GM23248 (cell line): ENCODE measurements at places on chromosomes 7 and 10. TPM values are rescaled to one million over a fixed set of nuclear protein-coding genes. Genes with fewer than 3 reads are reported as not detected.
A peak's percentile ranks its signal among the peaks of the same experiment; 100 is the strongest.

- H3K4me3 ChIP-seq, result no peak overlapping the region
- no peaks in the 10 kb centered on the region for H3K36me3 ChIP-seq
- no peaks in the 10 kb centered on the region for H3K4me1 ChIP-seq
- DNase-seq, result no peak
- H3K27me3 ChIP-seq, result peaks cover 19% of the 10 kb centered on the region
These were observed 28.0 kb downstream of the IKZF1 start for GRCh38 chr7:50332241-50333165.

DNA sequence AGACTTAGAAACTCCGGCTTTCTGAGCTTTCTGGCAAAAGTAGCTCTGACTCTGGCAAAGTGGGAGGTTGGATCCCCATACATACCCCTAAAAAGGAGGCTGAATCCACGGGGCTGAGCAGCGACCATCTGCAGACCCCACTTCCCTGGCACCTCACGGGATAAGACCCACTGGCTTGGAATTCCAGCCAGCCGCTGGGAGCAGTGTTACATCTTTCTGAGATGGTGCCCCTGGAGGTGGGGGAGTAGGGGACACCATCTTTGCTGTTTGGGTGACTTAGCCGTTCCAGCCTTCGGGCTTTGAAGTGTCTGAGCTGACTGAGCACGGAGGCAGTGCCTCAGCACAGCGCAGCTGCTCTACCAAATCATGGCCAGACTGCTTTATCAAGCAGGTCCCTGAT lies 45.0 kb upstream of the GRM3 start:
- H3K27ac ChIP-seq, result no peak overlapping the region
- no peak overlapping the region for H3K4me3 ChIP-seq
- no peaks in the 10 kb centered on the region for H3K27me3 ChIP-seq
- DNase-seq, result no peak
- H3K36me3 ChIP-seq, result no peaks in the 10 kb centered on the region

- H3K36me3 ChIP-seq, result no peaks in the 10 kb centered on the region
- H3K4me1 ChIP-seq, result no peaks in the 10 kb centered on the region
These were observed 59.9 kb downstream of the COL26A1 start for GRCh38 chr7:101422356-101423195.

DNA sequence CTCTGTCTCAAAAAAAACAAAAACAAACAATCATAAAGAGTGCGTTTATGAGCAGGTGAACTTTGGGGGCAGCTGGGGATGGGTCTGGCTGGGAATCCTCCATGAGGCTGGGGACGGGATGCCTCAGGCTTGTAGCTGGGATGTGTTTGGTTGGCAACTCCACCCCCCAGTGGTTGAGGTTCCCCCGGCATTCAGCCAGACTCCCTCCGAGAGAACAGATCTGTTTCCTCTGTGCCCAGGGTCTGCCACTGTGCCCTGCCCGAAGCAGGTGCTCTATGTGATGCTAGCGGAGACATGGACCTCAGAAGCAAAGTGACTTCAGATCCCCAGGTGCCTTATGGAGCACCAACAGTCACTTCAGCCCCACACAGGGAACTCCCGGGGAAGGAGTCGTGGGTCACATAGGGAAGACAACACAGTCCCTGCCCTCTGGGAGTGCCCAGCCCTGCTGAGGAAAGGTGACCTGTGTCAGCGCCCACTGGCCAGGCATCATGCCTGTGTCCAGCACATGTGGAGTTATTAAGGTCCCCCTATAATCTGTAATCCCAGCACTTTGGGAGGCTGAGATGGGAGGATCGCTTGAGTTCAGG lies 29.3 kb upstream of the GTF2IRD1 start:
- DNase-seq, result no peak
- H3K36me3 ChIP-seq, result no peaks in the 10 kb centered on the region
- H3K27me3 ChIP-seq, result no peaks in the 10 kb centered on the region
- no peak overlapping the region for H3K27ac ChIP-seq
- no peaks in the 10 kb centered on the region for H3K4me1 ChIP-seq

DNA sequence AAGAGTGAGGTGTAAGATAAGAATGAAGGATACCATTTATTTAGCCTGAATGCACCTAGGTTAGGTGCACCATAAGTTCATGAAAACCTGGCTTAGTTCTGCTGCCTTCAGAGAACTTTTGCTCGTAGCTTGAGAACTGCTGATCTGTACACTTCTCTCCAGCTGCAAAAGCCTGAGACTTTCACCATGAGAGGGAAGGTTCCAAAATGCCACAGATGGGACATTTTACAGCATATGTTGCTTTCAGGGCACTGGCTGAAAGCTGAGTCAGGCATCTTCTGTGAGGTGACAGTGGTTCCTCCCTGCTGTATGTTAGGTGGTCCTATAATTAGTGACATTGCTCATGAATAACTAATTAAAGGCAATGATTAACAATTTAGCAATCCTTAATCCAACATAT lies 298.3 kb downstream of the GALNT17 start:
- no peaks in the 10 kb centered on the region for H3K4me1 ChIP-seq
- H3K4me3 ChIP-seq, result no peak overlapping the region
- no peak overlapping the region for H3K27ac ChIP-seq

The SPAG6 gene
- total RNA-seq, result not detected in 2 replicates

The OR6B1 gene
- total RNA-seq, result not detected in 2 replicates

GRCh38 chr10:82609845-82610244 lies 734.9 kb downstream of the NRG3 start:
- DNase-seq, result no peak
- no peak overlapping the region for H3K4me3 ChIP-seq
- H3K27ac ChIP-seq, result no peak overlapping the region
- H3K27me3 ChIP-seq, result no peaks in the 10 kb centered on the region
- H3K4me1 ChIP-seq, result no peaks in the 10 kb centered on the region
- H3K36me3 ChIP-seq, result no peaks in the 10 kb centered on the region

- no peak overlapping the region for H3K27ac ChIP-seq
- DNase-seq, result peak; percentile 3
- no peaks in the 10 kb centered on the region for H3K27me3 ChIP-seq
- H3K4me1 ChIP-seq, result no peaks in the 10 kb centered on the region
These were observed 68.4 kb upstream of the TMEM229A start for GRCh38 chr7:124101173-124101768.

GRCh38 chr7:42350801-42351200 lies 113.8 kb upstream of the GLI3 start:
- H3K27me3 ChIP-seq, result no peaks in the 10 kb centered on the region; the same call in 1 of the 2 replicates
- H3K4me3 ChIP-seq, result 0 out of 2 replicates have a peak overlapping the region, but pooled peaks have one; percentile 12
- H3K4me1 ChIP-seq, result peaks cover 20% of the 10 kb centered on the region
- H3K36me3 ChIP-seq, result no peaks in the 10 kb centered on the region
- peak; percentile 23 for DNase-seq

GRCh38 chr7:69411466-69411865 lies 186.8 kb upstream of the AUTS2 start:
- DNase-seq, result no peak
- H3K36me3 ChIP-seq, result no peaks in the 10 kb centered on the region
- H3K27ac ChIP-seq, result no peak overlapping the region

DNA sequence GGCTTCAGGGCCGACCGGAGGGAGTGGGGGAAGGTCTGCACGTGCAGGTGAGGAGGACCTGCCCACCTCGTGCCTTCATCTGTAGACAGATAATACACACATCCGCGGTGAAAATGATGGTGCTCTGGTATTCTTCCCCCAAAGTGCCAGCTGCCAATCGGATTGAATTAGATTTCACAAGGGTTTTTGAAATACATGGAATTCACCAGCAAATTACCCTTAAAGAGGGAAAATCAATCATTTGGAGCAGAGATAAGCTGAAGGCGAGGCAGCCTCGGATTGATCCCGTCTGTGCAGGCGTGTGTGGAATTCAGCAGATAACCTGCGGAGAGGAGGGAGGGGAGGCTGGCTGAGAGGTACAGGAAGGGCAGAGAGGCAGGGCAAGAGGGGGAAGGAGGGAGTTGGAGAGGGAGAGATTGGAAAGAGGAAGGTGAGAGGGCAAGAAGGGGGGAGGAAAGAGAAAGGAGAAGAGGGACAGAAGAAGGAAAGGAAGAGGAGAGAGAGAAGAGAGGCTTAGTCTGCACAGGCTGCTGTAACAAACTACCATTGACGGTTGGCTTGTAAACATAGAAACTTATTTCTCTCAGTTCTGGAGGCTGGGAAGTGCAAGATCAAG lies 84.2 kb downstream of the C10orf105 start:
- H3K4me3 ChIP-seq, result no peak overlapping the region
- no peaks in the 10 kb centered on the region for H3K4me1 ChIP-seq
- H3K27ac ChIP-seq, result no peak overlapping the region
- DNase-seq, result no peak
- H3K27me3 ChIP-seq, result peaks cover 23% of the 10 kb centered on the region; the same call in 1 of the 2 replicates

The ZSCAN25 gene
- total RNA-seq, result 7.2 and 9.7 TPM in 2 replicates

- H3K4me1 ChIP-seq, result peaks cover 25% of the 10 kb centered on the region
- no peaks in the 10 kb centered on the region for H3K27me3 ChIP-seq
- no peak overlapping the region for H3K4me3 ChIP-seq
- H3K36me3 ChIP-seq, result no peaks in the 10 kb centered on the region
These were observed 97.3 kb downstream of the INPP5A start for GRCh38 chr10:132634947-132635271.

GRCh38 chr10:98391065-98391464 lies 23.9 kb downstream of the PYROXD2 start:
- H3K4me1 ChIP-seq, result peaks cover 19% of the 10 kb centered on the region; the same call in 1 of the 2 replicates
- no peaks in the 10 kb centered on the region for H3K36me3 ChIP-seq
- no peaks in the 10 kb centered on the region for H3K27me3 ChIP-seq
- no peak overlapping the region for H3K27ac ChIP-seq
- no peak for DNase-seq
